Keratinocyte (primary cell): ENCODE measurements at places on chromosomes 7 and 10.

DNA sequence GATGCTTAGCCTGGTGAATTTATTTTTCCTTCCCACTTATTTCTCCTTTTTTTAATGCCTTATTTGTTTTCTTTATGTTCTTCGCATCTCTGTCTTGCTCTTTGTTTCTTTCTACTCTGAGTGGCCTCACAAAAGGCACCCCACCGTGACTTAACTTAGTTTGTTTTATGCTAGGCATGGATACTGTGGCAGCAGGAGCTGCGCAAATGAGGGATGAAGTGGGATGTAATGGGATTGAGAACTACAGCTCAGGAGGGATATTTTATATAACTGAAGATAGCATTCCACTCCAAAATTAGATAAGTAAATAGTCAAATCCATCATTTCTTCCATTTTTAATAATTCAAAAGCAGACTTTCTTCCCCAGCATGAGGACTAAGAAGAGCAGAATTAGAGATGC lies 1.7 kb upstream of the CACNA2D1 start:
- no peak for DNase-seq

DNA sequence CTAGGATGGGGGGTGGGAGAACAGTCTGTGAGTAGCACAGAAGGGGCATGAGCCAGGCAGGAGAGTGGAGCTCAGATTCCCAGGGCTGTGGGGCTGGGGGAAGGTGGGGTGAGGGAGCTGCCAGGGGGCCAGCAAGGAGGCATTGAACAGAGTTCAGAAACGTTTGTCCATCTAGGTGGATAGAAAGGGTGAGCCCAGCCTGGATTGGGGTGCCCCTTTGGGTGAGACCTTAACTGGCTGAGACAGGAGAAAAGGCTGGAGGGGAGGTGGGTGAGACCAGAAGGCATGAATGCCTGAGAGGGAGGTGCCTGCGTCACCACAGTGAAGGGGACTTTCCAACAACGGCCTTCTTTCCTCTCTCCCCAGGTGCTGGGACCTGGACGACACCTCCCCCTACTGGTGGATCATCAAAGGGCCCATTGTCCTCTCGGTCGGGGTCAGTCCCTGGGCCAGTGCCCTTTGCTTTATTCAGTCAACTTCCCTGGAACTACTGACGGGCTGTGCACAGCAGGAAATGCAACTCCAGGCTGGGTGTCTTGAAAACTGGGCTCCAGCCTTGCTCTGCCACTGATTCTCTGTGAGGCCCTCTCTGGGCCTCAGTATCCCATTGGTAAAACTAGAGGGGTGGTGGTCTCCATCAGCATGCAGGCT lies 11.0 kb downstream of the GHRHR start:
- DNase-seq, result no peak

GRCh38 chr10:89074120-89074519 lies 83.5 kb downstream of the FAS start:
- DNase-seq, result no peak

- DNase-seq, result peak; percentile 28
Observed at GRCh38 chr10:31146491-31147209, 115.0 kb upstream of the ZNF438 start.
